ENCODE measurements at places on chromosomes 2 and 18. TPM values are rescaled to one million over a fixed set of nuclear protein-coding genes. Genes with fewer than 3 reads are reported as not detected.

The ONECUT2 gene
- under 0.01 TPM for total RNA-seq

The DSG2 gene
- 15.2 TPM for total RNA-seq

The CLEC4F gene
- not detected for total RNA-seq

The PID1 gene
- total RNA-seq, result 15.4 TPM

The TEKT4 gene
- not detected for total RNA-seq

The NPPC gene
- 10.7 TPM for total RNA-seq

The SP5 gene
- 4.5 TPM for total RNA-seq

The SPC25 gene
- 3.4 TPM for total RNA-seq

The CRYGD gene
- not detected for total RNA-seq

- no peak for DNase-seq
These were observed 44.2 kb downstream of the NRXN1 start for GRCh38 chr2:50987616-50988313.

DNA sequence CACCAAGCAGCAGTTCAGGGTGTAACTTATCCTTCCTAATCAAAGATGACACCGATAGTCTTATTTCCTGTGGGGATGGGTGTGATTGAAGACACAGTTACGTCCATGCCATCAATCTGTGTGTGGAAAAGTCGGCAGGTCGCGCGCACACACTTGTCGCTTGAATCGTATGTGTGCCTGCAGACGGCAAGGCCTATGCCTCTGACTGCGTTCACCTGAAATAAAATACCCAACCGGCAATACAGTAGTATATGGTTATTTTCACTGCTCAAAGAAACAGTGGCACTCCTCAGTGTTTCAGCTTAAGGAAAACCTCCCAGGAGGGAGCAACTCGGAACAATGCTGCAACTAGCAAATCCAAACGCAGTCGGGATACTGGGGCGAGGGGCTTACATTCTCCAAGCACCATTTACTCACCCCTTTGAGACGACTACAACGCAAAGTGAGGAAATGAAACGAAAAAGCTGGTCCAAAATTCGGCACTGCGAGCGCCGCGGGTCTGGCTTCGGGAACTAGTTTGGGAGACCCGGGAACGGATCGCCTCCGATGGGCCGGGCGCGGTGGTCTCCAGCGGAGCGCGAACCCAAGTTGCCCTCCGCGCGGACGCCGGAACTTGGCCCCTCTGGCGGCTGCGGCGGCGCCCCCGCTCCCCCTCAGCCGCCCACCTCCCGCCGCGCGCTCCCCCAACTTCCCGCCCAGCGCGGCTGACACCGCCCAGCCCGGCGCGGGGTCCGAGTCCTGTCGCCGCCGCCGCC, 675 bp downstream of the PRKD3 start:
- DNase-seq, result peak; percentile 56

DNA sequence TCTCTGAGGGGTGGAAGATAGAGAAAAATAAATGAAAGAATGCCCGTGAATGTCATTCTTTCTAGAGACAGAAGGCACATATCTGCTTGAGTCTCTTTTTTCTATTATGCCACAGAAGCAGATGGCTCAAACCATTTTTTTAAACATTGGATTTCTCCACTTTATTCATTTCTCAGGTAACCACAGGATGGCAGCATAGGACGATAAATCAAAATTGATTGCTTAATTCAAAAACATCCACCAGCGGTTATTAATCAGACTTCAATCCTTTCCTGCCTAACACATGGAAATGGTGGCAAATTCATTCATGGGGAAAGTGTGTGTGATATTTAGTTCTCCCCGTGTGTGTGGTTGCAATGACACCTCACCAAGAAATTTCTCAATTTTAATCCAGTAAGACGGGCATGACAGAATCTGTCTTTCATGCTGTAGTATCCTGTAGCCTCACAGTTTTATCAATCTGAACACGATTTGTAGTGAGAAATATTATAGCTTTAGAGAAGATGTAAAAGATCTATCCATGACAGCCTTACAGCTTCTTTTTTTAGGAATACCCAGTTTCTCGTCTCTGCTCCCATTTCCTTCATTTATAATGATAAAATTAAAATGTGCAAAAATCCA, 72.2 kb downstream of the DSC3 start:
- DNase-seq, result peak; percentile 60

GRCh38 chr18:68796936-68797690, 767 bp upstream of the CCDC102B start:
- no peak for DNase-seq

- peak; percentile 49 for DNase-seq
These were observed 32.0 kb upstream of the GPR55 start for GRCh38 chr2:230956827-230957755.

- DNase-seq, result peak; percentile 22
These were observed 422.7 kb upstream of the CDH20 start for GRCh38 chr18:60910534-60910933.

DNA sequence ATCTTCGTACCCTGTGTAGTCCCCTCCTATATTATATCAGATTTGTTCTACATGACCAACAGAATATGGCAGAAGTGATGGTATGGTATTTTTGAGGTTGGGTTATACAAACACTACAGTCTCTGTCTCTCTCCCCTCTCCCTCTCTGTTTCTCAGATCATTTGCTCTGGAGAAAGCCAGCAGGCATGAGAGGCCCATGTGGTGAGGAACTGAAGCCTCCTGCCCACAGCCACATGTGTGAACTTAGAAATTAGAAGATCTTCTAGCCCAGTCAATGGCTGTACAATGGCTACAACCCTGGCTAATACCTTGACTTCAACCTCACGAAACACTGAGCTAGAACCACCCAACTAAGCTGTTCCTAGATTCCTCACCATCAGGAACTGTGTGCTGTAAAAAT, 250.6 kb downstream of the SMAD2 start:
- DNase-seq, result no peak

GRCh38 chr2:28161466-28161865, 231.2 kb upstream of the FOSL2 start:
- no peak for DNase-seq

DNA sequence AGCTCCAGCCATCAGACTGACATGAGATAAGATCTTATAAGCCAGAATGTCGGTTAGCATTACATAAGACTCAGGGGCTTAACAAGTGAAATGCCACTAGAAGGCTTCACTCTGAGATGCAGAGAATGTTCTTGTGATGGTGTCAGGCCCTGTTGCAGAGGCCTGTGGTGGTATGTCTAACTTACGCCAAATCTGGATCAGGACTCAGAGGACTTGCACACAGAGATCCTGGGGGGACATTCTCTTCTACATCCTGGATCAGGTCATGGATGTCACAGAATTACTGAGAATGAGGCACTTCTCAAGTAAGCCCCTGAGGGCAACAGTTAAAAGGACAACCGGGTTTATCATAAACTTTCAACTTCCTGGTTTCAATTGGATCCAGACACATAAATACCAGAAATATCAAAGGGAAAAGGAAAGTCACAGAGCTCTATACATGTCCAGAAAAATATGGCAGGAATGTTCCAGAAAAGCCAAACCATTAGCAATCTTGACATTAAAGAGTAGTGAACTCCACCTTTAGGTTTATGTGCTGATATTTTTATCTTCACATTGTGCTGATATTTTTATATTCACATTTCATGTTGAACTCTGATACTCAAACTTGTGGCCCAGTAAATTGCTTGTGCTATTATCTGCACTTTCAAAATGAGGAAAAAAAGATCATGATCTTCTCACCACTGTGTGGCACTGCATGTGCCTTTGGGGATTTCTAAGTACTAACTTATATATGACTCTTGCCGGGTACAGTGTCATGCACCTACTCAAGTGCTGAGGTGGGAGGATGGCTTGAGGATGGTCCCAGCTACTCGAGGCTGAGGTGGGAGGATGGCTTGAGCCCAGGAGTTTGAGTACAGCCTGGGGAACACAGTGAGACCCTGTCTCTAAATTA, 137.5 kb upstream of the RNF152 start:
- DNase-seq, result peak; percentile 16

GRCh38 chr2:42937171-42937875, 144.9 kb upstream of the HAAO start:
- no peak for DNase-seq

DNA sequence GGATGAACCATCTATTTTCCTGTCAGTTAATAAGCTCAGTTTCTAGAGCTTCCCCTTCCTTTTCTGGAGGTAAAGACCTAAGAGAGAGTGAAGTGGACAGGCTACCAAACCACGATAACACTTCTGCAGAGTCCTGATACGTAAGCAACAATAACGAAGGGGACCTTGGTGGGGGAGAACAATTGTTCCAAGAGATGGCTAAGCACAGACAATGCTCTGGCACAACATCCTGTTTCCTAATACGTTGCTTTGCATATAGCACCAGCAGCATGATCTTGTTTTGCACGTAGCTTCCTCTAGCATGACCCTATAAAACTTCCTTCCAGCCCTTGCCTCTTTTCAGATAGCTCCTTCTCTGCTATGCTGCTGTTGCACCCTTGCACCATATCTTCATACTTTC, 247.3 kb downstream of the RAD51AP2 start:
- no peak for DNase-seq

DNA sequence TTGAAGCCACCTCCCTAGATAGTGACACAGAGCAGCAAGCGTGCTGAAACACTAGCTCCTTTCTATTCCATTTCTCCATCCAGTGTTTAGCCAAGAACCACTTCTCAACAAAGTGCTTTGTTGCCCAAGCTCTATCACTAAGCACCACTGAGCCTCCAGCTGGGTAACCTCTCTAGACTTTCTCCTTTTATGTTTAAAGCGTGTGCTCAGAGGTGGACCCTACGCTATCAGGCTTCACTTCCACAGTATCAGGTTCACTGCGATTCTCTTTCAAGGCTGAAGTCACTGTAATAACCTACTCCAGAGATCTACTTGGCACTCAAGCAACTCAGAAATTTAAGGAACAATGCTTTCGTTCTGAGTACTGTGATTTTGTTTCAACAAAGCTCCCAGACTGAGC, 197.9 kb downstream of the LNPK start:
- no peak for DNase-seq

GRCh38 chr2:68689553-68690537, 44.8 kb upstream of the ARHGAP25 start:
- no peak for DNase-seq

DNA sequence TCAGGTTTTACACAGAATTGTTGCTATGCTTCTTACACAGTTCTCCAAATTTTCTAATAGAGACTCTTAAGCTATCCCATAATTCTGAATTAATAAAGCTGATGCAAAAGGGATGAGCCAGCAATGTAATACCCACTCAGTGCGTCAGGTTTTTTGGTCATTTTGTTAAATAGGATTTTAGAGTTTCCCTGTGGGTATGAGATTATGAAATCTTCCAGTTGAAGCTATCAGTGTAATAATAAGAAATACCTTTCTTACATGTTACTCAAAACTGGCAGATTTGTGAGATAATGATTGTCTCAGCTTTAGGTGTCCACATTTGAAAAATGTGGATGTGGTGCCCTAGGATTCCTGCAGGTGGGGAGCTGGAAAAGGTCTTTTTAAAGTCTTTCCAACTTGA, 44.5 kb downstream of the SOCS6 start:
- no peak for DNase-seq

GRCh38 chr2:54497763-54498680, 41.9 kb downstream of the SPTBN1 start:
- DNase-seq, result peak; percentile 79

DNA sequence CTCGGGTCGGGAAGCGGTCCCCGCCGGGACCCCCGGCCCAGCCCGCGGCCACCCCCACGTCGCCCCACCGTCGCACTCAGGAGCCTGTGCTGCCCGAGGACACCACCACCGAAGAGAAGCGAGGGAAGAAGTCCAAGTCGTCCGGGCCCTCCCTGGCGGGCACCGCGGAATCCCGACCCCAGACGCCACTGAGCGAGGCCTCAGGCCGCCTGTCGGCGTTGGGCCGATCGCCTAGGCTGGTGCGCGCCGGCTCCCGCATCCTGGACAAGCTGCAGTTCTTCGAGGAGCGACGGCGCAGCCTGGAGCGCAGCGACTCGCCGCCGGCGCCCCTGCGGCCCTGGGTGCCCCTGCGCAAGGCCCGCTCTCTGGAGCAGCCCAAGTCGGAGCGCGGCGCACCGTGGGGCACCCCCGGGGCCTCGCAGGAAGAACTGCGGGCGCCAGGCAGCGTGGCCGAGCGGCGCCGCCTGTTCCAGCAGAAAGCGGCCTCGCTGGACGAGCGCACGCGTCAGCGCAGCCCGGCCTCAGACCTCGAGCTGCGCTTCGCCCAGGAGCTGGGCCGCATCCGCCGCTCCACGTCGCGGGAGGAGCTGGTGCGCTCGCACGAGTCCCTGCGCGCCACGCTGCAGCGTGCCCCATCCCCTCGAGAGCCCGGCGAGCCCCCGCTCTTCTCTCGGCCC, 13.6 kb downstream of the SPEG start:
- no peak for DNase-seq

- DNase-seq, result no peak
These were observed 14.0 kb downstream of the MBD2 start for GRCh38 chr18:54210463-54210862.

- no peak for DNase-seq
These were observed 34.6 kb upstream of the IMPA2 start for GRCh38 chr18:11946756-11947155.

GRCh38 chr18:7575465-7576028, 8.4 kb downstream of the PTPRM start:
- no peak for DNase-seq

DNA sequence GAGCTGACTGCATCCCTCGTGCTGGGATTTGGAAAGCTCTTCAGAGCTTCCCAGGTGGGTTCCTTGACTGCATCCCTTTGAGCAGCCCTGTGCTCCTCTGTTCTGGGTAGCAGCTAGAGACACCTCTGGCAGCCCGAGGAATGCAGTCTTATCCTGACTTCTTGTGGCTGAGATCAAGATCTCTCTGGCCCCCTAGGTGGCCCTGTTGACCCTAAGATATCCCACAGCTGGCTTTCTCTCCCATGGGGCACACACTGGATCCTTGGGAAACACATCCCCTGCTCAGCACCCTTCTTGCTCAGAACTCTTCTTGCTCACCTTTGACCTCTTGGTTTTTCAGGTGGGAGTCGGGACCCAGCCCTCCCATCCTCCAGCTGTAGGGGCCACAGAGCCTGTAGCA, 237.2 kb downstream of the TSN start:
- no peak for DNase-seq

- peak; percentile 48 for DNase-seq
These were observed 25.1 kb upstream of the ARHGAP25 start for GRCh38 chr2:68709421-68709911.

GRCh38 chr2:170878505-170878904, 50.5 kb upstream of the GORASP2 start:
- DNase-seq, result no peak

DNA sequence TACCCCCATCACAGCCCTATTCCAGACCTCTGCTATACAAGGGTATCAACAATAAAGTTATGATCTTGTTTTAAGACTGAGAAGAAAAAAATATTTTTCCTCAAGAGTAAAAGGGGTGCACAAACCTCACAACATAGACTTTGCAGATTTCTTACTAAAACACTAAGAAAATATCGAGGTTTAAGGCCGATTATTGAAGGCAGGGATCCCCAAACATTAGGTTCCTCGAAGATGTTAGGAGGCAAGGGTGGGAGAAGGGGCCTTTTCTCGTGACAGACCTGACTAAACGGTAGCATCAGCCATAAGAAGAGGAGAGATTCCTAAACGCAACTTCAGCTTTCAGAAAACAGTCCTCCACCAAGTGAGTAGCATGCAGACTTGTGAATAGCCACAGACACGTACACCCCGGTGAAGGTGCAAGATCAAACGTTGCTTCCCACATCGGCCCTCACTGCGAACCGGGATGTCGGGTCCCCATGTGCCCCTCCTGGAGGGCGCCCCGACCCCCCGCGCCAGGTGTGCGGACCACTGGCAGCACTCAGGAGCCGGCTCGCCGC, 678 bp downstream of the PIAS2 start:
- peak; percentile 62 for DNase-seq

GRCh38 chr2:61898810-61899209, 6.7 kb upstream of the COMMD1 start:
- DNase-seq, result peak; percentile 48
